Natural killer cell (primary cell): ENCODE measurements at places on chromosomes 1 and 21.
A peak's percentile ranks its signal among the peaks of the same experiment; 100 is the strongest.

- DNase-seq, result no peak
Measured at GRCh38 chr1:101479945-101480344, 243.1 kb downstream of the S1PR1 start.

GRCh38 chr1:228833911-228834688 is 98.8 kb downstream of the RHOU start:
- no peak for DNase-seq

- DNase-seq, result no peak
Measured at GRCh38 chr1:2022063-2022770, 3.1 kb downstream of the GABRD start.

- peak; percentile 53 for DNase-seq
Measured at GRCh38 chr1:155010211-155010918, 7.8 kb downstream of the ZBTB7B start.

DNA sequence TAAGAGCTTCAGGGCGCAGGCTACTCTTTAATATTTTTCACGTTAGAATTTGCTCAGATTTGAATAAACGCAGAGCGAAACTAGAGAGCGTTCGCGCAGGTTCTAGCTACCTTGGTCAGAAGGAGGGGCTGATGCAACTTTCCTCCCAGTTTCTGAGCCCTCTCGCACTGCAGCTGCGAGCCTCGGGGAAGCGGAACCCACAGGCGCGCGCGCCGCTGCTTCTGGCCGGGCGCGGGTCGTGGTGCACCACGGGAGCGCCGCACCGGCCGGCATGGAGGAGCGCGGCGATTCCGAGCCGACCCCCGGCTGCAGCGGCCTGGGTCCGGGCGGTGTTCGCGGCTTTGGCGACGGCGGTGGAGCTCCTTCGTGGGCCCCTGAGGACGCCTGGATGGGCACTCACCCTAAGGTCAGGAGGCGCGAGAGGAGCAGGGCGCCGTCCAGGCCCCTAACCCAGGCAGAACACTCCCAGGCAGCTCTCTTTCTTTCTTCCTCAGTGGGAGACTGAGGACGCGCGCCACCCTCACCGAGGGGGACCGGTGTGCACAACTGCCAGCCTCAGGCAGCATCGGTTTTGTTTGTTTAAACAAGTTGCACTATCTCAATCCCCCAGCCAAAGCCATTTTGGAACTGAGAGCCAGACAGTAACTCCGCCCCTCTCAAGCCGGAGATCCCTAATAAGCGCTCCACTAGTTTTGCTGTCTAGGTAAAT is at the start of gene TSEN15:
Gene TSEN15, plus strand, starts transcription at position 246 of the 709 bp plus-strand sequence. Its CDS starts 26 bp downstream, at position 272.
- peak; percentile 62 for DNase-seq

DNA sequence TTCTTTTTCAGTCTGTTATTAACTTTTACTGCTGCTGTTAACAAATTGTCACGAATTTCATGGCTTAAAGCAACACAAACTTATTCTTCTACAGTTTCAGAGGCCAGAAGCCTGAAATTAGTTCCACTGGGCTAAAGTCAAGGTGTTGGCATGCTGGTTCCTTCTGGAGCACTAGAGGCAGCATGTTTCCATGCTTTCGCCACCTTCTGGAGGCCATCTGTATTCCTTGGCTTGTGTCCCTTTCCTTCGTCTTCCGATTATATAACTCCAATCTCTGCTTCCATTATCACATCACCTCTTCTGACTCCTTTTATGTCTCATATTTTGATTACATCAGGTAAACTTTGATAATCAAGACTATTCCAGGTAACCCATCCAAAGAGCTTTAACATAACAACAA is 1742.1 kb downstream of the BRINP3 start:
- DNase-seq, result no peak

DNA sequence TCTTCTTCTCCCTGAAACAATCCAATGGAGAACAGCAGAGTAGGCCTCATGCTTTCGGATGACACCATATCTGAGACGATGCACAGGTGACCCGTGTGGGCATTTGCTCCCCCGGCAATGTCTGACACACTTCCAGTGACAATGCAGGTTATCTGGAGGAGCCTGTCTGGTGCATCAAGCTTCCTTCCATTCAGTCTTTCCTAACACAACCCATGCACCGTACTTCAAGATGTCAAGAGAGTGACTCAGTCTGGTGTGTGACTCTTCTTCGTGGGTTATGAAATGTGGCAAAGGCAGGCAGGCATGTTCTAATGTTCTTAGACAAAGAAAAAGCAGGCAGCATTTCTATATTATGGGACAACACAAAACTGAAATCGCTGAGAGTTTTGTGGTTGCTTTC is 159.1 kb downstream of the EDEM3 start:
- no peak for DNase-seq

GRCh38 chr1:27513528-27513927 is 23.6 kb upstream of the WASF2 start:
- DNase-seq, result no peak

GRCh38 chr1:94095112-94095637 is 25.8 kb downstream of the ABCA4 start:
- DNase-seq, result no peak

- no peak for DNase-seq
Measured at GRCh38 chr1:43660355-43660754, 10.4 kb downstream of the KDM4A start.

- DNase-seq, result no peak
Measured at GRCh38 chr1:66247415-66248208, 286.3 kb upstream of the SGIP1 start.

- DNase-seq, result peak; percentile 51
Measured at GRCh38 chr1:115980998-115981993, 5.0 kb downstream of the SLC22A15 start.

DNA sequence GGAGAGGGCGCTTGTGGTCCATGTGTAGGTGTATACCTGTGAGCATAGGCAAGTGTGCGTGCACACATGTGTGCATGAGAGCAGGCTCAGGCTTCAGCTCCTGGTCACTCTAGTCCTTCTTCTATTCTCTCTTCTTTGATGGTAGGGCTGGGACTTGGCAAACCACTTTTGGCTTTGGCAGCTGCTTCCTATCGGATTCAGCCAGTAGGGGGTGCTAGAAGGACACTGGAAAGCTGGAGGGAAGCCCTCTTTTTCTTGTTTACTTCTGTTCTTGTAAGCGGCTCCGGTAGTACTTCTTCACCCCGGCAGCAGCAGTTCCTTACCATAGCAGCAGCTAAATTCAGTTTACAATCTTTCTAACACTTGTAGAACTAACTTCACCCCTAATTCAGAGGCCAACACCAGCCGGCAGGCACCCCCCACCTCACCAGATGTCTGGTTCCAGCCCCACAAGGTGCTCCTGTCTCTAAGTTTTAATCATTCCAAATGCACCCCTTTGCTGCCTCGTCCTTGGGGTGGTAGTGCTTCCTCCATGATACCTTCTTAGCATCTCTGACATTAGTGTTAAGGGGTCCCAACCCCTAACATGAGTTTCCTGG is 25.1 kb downstream of the NENF start:
- DNase-seq, result peak; percentile 35

DNA sequence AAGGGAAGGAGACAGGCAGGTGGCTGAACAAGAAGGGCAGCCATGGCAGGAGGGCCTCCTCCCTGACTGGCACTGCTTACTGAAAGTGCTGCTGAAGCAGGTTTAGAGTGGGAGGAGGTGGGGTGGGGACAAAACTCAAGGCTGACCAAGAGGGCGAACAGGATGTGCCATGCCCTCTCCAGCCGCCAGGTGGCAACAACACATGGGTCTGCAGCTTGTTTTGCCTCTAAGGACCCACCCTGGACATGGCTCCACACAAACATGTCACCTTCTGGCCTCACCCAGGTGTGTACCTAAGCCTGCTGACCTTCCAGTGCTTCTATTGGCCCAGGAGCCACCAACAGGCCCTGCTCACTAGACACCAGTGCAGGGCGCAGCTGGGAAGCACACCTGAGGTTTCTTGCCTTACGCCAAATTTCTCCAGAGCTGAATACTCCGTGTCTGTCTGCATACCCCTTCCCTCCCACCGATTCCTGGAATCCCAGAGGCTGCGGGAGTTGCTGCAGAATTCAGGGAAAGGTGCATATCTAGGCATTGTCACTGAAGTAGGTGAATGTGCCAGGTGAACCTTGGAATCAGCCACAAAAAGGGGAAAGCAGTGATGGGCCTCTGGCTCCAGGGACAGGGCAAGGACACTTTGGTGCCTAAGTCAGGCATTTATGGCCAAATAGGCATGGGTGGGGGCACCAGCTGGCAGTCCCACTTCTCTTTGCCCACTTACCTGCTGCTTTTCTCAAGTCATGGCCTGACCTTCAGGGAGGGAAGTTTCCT is 5.3 kb downstream of the PSRC1 start:
- peak; percentile 60 for DNase-seq

DNA sequence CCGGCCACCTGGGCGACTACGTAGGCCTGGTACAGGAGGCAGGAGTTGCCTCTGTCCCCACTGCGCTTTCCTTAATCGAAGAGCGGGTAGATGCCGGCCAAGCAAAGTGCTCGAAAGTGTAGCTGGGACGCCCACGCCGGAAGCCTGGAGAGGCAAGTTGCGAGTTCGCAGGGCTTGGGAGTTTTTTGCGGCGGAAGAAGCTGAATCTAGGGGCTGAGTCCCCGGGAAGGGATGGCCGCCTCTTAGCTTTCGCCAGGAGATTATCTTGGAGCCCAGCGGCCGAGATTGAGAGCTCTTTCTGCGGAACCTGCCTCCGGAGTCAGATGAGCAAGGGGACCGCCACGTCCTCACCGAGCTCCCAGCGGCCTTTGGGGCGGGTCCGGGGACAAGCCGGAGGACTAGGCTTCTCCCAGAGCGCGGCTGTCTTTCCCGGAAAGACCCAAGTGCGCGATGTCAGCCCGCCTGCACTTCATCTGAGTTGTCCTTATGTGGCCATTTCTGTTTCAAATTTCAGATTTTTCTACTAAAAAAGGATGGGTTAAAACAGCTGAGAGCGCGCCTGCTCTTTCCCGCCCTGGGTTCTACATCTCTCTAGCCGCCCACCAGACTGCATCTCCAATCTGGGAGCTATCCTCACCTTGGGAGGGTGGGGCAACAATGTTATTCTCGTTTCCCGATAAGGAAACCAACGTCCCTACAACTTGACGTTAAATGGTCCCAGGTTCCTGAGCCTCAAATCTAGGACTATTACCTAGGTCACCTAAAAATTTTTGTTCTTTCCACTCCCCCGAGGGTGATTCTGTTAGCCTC is 12.4 kb upstream of the TBX15 start:
- no peak for DNase-seq

DNA sequence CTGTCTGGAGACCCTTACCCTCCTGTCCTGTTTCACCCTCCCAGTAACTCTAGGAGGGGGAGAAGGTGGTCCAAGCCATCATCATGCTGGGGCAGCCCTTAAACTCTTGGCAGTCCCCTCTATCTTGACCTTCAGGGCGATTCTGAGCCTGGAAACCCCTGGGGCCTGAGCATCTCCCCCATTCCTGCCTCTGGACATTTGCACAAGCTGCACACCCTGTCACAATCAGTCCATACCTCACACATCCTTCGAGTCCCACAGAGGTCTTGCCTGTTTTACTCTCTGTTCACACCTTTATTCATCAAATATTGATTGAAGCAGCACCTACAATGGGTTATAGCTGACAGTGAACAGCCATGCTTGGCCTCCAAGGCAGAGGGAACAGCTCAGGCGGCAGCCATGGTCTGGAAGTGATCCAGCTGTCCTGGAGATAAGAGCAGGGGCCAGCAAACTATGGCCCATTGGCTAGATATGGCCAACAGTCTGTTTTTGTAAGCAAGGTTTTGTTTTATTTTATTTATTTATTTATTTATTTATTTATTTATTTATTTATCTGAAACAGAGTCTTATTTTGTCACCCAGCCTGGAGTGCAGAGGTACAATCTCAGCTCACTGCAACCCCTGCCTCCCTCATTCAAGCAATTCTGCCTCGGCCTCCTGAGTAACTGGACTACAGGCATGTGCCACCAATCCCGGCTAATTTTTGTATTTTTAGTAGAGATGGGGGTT is 7.1 kb upstream of the FAM131C start:
- DNase-seq, result no peak

DNA sequence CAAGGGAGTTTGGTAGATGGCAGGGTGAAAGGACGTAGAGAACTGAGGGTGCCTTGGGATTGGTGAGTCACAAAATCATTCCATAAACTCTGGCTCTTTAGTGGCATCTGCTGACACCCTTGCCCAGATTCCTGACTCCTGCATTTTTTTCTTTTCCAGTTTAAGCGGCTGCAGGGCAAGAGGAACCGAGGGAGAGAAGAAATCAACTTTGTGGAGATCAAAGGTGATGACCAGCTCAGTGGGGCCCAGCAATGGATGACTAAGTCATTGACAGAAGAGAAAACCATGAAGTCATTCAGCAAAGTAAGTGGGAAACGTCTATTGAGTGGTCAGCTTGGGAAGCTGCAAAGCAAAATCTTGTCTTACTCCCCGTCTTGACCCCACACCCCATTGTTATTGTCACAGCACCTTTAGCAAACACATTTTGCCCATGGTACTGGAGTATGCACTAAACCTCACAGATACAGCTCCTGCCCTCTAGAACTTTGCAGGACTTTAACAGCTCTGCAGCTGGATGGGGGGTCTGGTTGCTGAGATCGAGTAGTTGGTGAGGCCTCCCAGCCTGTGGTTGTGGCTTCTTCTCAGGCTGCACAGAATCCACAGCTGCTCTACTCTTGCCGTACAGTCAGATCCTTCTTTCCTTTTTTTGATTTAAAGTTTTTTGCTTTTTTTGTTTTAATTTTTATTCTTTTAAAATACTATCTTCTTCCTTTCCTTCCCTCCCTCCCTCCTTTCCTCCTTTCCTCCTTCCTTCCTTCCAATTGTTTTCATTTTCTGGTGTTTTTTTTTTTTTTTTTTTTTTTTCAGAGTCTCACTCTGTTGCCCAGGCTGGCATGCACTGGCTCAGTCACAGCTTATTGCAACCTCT is 21.9 kb downstream of the SH2D2A start:
- DNase-seq, result no peak

GRCh38 chr21:33189237-33189636 is 40.5 kb upstream of the IFNAR2 start:
- no peak for DNase-seq

DNA sequence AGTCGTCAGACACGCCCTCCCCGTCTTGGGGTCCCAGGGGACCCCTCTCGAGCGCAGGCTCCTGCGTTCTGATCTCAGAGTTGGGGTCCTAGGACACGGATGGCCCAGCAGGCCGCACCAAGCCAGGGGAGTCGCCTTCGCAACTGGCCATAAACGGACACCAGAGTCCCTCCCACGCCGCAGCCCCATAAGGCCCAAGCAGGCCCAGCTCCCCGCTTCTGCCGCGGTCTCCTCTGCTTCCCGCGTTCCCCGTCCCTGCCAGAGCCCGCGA is 633 bp downstream of the DMRTA2 start:
- no peak for DNase-seq

DNA sequence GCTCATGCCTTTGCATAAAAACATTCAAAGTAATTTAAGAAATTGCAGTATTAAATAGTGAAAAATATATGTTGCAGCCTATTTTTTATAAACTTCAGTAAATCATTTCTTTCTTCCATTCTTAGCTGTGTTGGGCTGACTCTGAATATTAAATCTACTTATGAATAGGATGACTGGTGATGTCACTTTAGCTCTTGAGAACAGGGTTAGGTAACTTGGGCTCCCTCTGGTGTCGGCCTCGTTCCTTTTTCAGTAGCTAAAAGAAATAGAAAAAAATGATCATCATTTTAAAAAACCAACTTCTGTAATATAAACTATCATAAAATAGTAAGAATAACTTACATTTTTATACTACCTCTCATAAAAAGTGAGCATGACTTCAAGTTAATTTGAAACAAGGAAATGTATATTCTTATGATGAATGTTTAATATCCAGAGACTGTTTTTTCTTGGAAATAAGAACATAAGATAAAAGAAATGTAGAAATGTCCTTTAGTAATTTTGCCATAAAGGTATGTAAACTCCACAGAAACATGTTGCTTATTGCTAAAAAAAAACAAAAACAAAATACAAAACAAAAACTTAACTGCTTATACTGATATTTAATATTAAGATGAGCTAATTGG is 26.8 kb upstream of the NCAM2 start:
- no peak for DNase-seq
